ENCODE measurements at places on chromosomes 11 and 22.

GRCh38 chr11:45599161-45599943 lies 66.1 kb downstream of the CHST1 start:
- DNase-seq, result no peak

- no peak for DNase-seq
Observed at GRCh38 chr11:112049777-112050176, 24.0 kb downstream of the PIH1D2 start.

DNA sequence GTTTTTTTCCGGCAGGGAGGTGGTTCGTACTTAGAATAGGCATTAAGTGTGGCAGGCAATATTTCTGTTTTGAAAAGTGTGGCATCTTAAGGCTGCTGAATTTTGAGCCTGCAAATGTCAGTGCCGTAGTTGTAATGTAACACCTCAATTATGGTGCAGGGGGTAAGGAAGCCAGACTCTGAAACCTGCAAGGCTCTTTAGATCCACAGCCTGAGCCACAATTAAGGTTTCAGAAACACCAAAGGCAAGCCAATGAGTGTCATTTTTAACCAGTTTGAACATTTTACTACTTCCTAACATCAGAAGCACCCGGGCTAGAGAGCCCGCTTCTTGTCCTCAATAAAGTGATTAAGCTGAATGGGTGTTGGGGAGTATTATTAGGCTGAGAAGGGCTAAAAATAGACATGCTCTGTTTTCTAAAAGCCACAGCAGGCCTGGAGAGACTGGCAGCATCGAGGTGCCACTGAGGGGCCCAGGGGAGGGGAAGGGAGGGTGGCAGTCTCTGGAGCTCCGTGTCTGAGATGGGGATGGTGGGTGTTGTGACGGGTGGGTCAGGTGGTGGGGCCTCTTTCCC lies 113.4 kb downstream of the ZBTB16 start:
- no peak for DNase-seq

DNA sequence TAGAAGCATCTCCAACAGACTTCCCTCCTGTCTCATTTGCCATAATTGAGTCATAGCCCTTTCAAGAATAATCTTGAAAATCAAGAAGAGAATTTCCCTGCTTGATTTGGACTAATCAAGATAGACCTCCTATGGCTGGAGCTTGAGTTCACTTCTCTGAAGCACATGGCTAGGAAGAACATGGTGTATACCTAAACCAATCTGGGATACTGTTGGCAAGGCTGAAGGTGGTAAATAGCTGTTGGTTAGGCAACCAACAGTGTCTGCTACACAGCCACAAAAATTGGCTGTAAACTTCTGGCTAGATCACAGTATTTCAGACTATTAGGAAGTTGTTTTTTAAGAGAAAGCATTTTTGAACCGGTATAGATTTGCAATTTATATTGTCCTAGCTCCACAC lies 4.9 kb downstream of the CRYAB start:
- no peak for DNase-seq

- no peak for DNase-seq
Observed at GRCh38 chr11:18669711-18670110, 28.9 kb upstream of the TMEM86A start.

DNA sequence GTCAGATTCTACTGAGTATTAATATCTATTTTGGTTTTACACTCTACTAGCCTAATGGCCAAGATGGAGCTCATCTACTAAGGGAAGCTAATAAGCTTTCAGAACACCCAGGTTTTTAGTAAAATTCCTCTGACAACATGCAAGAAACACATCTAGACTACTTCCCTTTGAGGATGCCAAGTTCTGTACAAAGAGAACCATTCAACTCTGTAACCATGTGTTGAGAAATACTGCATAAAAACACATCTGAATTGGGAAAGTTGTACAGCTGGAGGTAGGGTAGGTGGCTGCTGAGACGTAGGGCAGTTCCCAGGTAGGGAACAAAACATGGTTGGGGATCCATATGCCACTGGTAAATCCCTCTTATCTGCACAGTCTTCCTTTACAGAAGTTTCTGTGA lies 66.2 kb downstream of the SC5D start:
- no peak for DNase-seq

DNA sequence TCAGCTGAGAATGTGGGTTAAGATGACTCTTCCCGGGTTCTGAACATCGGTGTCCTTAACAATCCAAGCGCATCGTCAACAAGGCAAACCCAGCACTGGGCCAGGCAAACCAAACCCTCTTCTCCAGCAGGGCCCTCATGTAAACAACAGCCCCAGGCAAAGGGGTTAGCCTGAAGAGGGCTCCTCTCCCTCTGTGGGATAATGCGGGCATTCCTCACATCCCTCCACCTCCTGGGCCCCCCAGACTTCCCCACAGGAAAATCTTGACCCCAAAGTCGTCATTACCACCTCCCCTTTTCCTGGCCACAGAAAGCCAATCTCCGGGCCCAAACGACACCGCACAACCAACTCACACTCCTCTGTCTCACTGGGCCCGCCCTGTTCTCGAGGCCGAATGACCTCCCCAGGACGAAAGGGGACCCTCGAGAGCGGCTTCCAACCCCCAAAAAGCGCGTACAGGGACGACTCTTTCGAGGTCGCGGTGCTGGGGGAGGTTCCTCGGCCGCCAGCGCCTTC lies 566 bp downstream of the DDB1 start:
- no peak for DNase-seq

DNA sequence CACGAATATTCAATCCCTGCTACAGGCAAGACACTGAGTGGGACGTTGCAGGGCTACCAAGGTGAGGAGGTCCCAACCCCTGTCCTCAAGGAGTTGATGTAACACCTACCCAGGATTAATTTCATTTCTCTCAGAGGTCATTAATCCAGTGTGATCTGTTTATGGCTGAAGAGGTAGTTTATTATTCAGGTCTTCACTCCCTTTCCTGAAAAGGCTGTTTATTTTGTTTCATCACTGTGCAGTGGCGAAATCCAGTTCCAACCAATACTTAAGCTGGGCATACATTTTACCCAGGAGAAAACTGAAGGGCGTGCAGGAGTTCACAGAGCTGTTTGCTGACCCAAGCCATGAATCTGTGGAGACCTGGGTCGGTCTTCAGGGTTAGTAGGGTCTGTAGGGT lies 2.7 kb upstream of the PTPRJ start:
- no peak for DNase-seq

All from CD4-positive, alpha-beta T cell treated with Interleukin-15 for 1 hour (primary cell).